ENCODE measurements at places on chromosomes 11 and 22.
A peak's percentile ranks its signal among the peaks of the same experiment; 100 is the strongest.

- DNase-seq: no peak
These were observed 84.5 kb downstream of the JRKL start for GRCh38 chr11:96474263-96474662.

- DNase-seq: no peak
These were observed 10.5 kb downstream of the SMTNL1 start for GRCh38 chr11:57547854-57548377.

- DNase-seq: no peak
These were observed 722 bp downstream of the IFITM10 start for GRCh38 chr11:1749395-1750351.

GRCh38 chr11:2653930-2654739, 45.7 kb downstream of the KCNQ1OT1 start:
- no peak for DNase-seq

DNA sequence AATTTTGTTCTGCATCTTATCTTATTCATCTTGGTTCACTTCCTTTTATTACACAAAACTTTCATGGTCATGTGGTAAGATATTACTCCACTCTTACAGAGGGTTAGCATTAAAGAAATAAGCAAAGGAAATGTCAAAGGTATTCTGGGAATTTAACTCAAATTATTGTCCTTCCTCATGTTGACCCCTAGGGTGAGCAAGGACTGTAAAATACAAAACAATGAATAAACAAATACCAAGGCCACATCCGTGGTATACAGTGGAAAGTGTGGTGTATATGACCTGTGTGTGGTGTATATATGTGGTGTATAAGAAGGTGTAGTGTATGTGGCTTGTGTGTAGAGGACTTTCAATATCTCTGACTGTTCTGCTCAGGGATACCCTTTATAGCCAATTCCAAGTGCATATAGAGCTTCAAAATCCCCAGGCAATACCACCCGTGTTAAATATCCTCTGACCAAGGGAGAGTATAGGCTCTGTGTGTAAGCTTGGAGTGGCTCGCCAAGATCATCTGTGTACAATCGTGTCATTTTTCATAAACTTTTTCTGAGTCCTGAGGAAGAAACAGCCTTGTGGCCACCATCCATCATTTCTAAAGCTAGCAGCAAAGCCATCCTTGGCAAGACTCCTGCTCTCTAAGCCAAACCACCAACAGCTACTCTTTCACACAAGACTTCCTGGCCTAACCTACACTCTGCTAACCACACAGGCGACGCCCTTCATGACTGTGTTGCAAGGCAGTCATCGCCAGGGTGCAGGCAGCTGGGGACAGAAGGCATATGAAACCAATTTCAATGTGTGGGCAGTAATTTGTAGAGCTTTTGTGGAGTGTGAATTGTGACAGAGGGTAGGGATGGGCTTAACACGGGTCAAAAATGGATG, 548.0 kb downstream of the ETS1 start:
- no peak for DNase-seq

GRCh38 chr11:530960-531831, 4.2 kb downstream of the HRAS start:
- DNase-seq: no peak

- no peak for DNase-seq
These were observed 6.5 kb downstream of the DTX4 start for GRCh38 chr11:59178402-59178801.

DNA sequence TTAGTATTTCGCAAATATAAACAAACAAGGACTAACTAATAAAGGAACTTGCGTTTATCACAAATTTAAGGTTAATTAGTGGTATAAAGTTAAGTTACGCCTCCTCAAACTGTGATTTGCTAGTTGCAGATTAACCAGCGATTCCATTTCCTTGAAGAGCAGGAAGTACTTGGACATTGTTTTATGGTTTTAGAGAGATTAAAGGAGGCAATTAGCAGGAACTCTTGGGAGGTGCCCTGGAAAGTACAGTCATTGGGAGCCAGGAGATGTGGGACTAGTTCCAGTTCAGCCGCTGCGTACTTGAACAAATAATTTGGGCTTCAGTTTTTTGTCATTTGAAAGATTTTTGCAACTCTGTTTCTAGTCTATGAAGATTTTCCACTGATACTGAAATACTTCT, 3.3 kb downstream of the FAM118B start:
- DNase-seq: no peak

GRCh38 chr11:62105667-62106191, 18.1 kb upstream of the INCENP start:
- no peak for DNase-seq

- DNase-seq: no peak
These were observed 32.2 kb upstream of the OAF start for GRCh38 chr11:120178561-120179056.

DNA sequence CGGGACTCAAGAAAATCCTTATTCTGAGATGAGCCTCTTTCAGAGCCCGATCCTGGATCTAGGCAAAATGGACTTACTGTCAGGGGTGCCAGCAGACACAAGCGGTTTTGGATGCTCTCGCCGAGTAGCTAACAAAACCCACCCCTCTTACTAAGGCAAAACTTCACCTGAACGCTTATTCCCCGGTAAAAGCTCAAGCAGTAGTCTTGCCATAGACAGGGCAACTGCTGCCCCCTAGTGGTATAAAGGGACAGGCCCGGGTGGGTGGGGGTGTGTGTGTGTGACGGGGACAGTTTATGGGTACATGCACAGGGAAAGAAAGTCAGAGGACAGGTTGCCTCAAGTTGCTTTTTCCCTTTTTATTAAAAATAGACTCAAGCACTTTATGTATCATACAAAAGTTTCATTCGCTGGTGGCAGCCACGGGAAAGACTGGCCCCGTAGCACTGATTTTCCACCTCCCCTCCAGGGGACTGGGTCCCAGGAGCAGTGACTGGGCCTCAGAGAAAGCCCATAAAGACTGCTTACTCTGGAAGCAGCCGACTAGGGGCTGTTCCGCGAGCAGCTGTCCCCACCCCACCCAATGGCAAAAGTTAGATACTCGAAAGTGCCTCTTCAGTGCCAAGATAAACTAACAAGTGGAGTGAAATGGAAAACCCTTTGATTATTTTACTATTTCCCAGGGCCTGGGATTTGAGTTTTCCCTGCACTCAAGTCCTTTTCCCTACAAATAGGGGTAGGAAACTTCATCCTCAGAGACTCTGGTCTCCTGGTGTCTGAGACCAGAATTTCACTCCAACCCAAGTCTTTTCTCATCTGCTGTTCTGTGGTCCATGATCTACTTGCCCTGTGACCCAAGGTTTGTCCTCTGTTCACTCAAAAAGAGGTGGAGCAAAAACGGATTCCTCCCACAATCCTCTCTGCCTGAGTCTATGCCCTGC, 4.7 kb downstream of the YPEL4 start:
- DNase-seq: peak; percentile 71

GRCh38 chr11:93783765-93784144, 327 bp upstream of the MED17 start:
- DNase-seq: no peak

- no peak for DNase-seq
These were observed 1.6 kb downstream of the LMO1 start for GRCh38 chr11:8261921-8262551.

GRCh38 chr22:35805466-35805865, 87.8 kb downstream of the APOL5 start:
- DNase-seq: no peak

GRCh38 chr11:103541186-103541795, 432.1 kb downstream of the DYNC2H1 start:
- DNase-seq: peak; percentile 86

- peak; percentile 30 for DNase-seq
These were observed 9.4 kb upstream of the PLEKHB1 start for GRCh38 chr11:73637012-73637411.

DNA sequence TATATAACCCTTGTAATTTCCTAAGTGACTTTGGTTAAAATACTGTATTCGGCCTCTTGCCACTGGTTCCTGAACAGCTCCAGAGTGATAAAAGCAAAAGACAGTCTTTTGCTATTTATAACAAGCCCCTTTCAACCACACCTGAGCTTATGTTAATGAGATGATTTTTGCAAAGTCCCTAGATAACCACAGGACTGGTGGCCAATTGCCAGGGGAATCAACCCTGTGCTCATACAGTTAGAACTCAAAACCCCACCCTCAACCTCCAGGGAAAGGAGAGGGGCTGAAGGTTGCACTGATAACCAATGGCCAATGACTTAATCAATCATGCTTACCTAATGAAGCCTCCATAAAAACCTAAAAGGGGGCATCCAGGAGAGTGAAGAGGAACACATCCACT, 77.9 kb downstream of the SIK3 start:
- no peak for DNase-seq

DNA sequence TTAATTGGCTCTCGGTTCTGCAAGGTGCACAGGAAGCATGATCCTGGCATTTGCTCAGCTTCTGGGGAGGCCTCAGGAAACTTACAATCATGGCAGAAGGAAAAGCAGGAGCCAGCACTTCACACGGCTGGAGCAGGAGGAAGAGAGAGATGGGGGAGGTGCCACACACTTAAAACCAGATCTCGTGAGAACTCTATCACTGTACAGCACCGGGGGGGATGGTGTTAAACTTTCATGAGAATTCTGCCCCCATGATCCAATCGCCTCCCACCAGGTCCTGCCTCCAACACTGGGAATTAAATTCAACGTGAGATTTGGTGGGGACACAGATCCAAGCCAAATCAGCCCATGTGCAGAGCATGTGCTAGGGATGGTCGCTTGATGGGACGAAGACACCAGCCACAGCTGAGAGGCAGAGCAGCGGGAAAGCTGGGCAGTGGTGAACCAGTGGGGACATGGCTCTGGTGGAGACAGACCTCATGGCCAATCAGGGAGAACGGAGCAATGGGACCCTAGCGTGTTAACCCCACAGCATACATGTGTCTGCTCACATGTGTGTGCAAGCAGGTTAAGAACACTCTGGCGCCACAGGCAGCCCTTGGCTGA, 6.2 kb downstream of the TANGO2 start:
- no peak for DNase-seq

DNA sequence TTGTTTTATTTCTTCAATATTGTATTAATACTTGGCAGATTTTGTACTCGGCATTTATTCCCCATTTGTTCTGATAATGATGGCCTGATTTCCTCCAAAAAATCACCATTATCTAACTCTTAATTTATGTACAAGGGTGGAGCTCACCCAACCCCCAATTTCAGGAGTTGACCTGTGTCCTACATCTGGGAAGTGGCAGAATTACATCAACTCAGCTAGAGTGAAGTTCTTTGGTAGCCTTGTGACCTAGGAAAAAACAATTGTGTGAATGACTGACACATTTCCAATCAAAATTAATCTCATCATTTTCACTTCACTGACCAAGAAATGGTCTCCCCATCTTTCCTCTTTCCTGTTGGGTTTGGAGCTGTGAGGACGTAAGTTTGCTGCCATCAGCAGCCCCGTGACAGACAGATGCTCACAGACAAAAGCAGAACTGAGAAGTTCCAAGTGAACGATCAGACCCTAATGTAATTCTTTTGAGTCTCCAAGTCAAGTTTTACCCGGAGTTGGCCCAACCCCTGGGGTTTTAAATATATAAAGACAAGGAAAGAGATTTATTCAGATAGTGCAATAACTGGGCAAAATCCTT, 16.6 kb upstream of the MS4A6E start:
- DNase-seq: no peak

DNA sequence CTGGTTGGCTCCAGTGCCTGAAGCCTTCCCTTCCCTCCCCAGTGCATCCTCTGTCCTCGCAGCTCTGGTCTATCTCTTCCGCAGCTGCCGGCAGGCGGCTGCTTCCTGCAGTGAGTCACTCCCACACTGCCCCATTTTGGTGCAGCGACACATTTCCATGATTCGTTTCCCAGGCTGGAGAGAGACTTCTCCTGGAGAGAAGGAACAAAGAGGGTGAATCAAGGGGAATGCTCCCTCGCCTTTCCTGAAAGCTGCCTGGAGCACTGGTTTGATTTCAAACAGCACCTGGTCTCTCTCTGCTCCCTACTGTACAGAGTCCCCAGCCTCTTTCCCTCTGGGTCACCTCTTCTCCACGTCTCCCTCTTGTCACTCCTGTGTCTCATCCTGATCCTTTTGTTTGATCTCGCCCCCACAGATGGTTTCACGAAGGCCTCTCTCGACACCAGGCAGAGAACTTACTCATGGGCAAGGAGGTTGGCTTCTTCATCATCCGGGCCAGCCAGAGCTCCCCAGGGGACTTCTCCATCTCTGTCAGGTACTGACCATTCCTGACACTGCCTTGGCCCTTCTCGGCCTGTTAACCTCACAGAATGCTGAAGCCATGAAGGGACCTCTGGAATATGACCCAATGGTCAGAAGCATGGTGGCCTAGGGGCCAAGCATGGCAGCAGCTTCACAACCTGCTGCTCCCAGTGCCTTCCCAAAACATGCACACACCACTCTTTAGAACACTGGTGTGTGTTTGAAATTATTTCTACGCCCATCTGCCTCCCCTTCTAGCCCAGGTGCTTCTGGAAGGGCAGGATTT, at the start of gene TMA7B:
Gene TMA7B (plus strand): TSS at position 758 of the 808 bp plus-strand sequence. CDS start 3,978 bp downstream, outside the sequence.
- DNase-seq: no peak

GRCh38 chr22:36901411-36902142, 11.9 kb upstream of the CSF2RB start:
- no peak for DNase-seq

DNA sequence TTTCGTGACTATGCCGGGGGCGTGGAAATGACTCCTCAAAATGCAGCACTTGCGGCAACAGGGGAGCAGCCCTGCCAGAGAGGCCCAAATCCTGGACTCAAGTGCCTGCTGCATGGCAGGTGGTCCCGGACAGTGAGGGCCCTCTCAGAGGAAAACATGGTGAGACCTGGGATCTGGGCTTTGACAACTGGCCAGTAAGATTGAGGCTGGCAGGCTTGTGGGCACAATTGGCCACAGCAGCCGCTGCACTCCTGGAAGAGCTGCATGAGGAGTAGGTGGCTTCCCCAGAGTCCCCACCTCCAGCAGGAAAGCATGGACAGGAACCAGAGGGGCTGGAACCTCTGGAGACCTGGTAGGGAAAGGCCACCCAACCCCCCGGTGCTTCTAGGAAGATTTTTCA, 13.4 kb downstream of the LINC01488 start:
- DNase-seq: no peak

DNA sequence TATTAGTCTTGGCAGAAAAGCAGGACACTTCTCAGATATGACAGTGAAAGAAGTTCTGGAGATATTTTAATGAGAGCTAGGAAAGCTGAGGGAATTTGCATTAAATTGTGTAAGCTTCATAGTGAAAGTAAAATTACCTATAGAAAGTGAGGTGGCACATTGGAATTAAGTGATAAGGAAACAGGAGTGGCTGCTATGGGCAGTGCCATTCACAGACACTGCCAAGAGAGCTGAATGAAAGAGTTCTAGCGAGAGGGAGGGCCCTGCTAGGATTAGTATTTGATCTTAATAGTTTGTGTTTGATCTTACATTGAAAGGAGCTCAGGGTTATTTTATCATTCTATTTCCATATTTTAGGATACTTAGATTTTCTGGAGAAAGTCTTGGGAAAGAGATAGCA, 351.9 kb downstream of the DDX10 start:
- DNase-seq: no peak

GRCh38 chr22:50171319-50171964, 911 bp downstream of the PANX2 start:
- DNase-seq: no peak

GRCh38 chr11:19727246-19727645, 14.6 kb downstream of the NAV2 start:
- peak; percentile 54 for DNase-seq

GRCh38 chr11:124109377-124109776, 5.9 kb upstream of the VWA5A start:
- no peak for DNase-seq

Measured in NCI-H2171 treated with DMSO at 0.1 percent for 48 hours (cell line).